ENCODE measurements at places on chromosomes 16 and 17.

GRCh38 chr16:17068524-17068923 lies 402.2 kb downstream of the XYLT1 start:
- DNase-seq, result no peak

DNA sequence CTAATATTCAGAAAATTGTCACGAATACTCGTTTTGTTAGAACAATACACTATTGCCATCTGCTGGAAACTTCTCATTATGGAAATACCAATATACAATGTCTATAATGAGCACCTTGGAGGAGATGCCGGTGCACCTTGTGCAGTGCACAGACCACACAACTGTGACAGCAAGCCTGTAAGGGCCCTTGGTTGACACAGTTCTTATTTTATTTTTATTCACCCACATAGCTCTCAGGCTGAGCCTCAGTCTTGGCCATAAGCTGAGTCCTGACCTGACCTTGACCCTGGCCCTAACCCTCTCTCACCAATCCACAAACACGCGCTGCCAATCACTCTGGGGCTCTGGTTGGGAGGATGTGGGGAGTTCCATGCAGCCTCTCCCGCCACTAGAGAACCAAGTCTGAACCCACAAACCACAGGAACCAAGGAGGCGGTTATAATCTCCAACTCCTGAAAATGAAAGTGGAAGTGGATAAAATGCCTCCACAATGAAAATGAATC lies 7.6 kb downstream of the AIPL1 start:
- no peak for DNase-seq

- no peak for DNase-seq
Measured at GRCh38 chr16:3008690-3009037, 4.1 kb upstream of the CLDN9 start.

GRCh38 chr16:54932021-54932660 lies 1.5 kb downstream of the IRX5 start:
- no peak for DNase-seq

- no peak for DNase-seq
Measured at GRCh38 chr16:82753821-82754220, 127.1 kb downstream of the CDH13 start.

GRCh38 chr17:48618256-48618896 lies 3.3 kb upstream of the HOXB8 start:
- DNase-seq, result peak; percentile 95

GRCh38 chr17:51442088-51442865 lies 181.9 kb downstream of the UTP18 start:
- DNase-seq, result no peak

GRCh38 chr16:57867000-57867561 lies 64.8 kb upstream of the KIFC3 start:
- DNase-seq, result no peak

GRCh38 chr17:22517716-22518115 lies 825.4 kb downstream of the KCNJ18 start:
- DNase-seq, result no peak

- no peak for DNase-seq
Measured at GRCh38 chr17:48611213-48611612, 396 bp upstream of the HOXB7 start.

DNA sequence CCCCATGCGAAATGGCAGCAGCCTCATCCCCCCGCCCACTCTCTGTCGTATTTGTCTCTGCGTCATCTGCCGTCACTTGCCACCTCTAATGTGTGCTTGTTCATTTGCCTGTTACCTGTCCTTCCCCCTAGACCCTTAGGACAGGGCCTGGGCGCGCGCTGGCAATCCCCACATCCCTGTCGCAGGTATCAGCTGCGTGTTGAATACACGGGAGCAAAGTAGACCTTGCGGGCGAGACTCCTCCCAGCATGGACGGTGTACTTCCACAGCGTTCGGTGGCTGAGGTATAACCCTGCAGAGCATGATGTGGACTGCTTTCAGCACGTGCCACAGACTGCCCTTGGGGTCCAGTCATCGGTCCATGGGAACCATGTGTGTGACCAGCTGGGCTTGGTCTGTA lies 170.1 kb upstream of the CHMP6 start:
- DNase-seq, result no peak

- no peak for DNase-seq
Measured at GRCh38 chr17:15999974-16000827, 577 bp downstream of the TTC19 start.

GRCh38 chr16:70254965-70255286 lies 3.2 kb upstream of the EXOSC6 start:
- DNase-seq, result no peak

GRCh38 chr16:79483336-79483735 lies 117.2 kb downstream of the MAF start:
- DNase-seq, result no peak

- no peak for DNase-seq
Measured at GRCh38 chr17:5354886-5355415, 64.5 kb downstream of the NUP88 start.

GRCh38 chr16:16007743-16008111 lies 58.3 kb downstream of the ABCC1 start:
- no peak for DNase-seq

GRCh38 chr16:57299009-57299718 lies 14.7 kb upstream of the PLLP start:
- no peak for DNase-seq

- DNase-seq, result peak; percentile 92
Measured at GRCh38 chr16:11780991-11781680, 15.9 kb downstream of the ZC3H7A start.

DNA sequence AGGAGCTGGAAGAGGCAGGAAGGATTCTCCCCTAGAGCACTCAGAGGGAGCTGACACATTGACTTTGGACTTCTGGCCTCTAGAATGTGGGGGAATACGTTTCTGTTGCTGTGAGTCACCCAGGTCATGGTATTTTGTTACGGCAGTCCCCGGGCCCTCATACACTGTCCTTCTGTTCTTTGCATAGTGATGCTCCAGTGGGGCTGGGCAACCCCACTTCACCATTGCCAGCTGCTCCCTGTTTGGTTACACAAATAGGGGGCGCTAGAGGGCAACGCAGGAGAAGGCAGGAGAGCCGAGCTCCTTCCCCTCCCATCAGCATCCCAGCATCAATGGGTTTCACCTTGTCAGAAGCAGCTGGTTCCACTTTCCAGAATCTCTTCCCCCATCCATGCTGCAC lies 257.7 kb upstream of the FOXF1 start:
- peak; percentile 22 for DNase-seq

DNA sequence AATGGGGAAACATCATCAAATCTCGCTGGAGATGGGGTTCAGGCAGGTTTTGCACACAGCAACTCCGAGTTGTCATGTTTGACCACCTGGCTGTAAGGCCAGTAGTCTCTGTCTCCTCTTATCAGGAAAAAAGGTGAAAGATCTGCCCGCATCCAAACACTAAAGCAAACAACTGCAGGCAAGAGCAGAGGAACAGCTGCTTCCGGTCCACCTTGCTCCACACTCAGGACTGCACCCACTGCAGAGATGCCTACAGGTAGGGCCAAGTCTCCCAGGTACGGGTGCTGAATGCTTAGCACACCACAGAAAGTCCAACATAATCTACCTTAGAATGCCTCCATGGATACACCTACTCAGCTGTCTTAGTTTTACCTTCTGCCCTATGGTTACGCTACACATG lies 7.3 kb downstream of the TEX2 start:
- DNase-seq, result no peak

GRCh38 chr17:8190506-8190905 lies 526 bp upstream of the BORCS6 start:
- DNase-seq, result no peak

GRCh38 chr16:87491522-87492290 lies 1.1 kb downstream of the ZCCHC14 start:
- DNase-seq, result no peak

GRCh38 chr17:28763804-28764266 lies 20.0 kb downstream of the TRAF4 start:
- DNase-seq, result peak; percentile 70

- DNase-seq, result peak; percentile 38
Measured at GRCh38 chr17:353213-353837, 718 bp upstream of the RPH3AL start.

GRCh38 chr17:76204277-76204676 lies 36.0 kb downstream of the RNF157 start:
- no peak for DNase-seq

- peak; percentile 65 for DNase-seq
Measured at GRCh38 chr17:76681222-76682137, 29.3 kb downstream of the MXRA7 start.

DNA sequence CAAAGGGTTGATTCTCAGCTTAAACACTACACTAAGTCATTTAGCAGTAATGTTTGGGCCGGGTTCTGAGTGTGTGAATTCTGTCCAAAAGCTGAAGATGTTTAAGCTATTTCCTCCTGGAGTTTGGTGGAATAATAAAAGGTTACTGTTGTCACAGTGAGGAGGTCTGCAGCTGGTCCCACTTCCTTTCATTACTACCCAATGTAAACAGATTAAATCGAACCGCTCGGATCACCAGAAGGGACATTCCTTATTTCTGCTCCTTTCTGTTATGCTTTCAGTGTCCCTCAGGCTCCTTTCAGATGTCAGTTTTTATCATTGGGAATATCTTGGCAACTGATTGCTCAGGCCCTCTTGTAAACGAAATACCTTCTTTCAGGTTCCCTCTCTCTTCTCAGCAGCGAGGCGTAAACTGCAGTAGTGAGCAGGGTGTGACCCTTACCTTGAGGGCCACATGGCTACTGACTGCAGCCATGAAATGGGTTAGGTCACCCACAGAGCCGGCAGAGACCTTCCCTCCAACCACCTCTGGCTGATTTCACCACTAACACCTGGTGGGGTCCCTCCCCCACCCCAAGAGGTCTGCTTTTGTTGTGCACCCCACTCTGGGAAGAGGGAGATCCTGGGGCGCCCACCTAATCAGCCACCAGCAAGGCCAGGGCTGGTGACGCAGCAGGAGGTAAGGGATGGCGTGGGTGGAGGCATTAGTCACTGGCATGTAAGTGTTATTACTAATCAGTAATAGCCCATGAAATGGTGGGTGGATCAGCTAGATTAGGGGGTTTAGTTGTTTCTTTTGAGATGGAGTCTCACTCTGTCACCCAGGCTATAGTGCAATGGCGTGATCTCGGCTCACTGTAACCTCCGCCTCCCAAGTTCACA lies 117.6 kb downstream of the VPS53 start:
- DNase-seq, result peak; percentile 27

- DNase-seq, result no peak
Measured at GRCh38 chr16:49022351-49022963, 259.2 kb downstream of the CBLN1 start.

DNA sequence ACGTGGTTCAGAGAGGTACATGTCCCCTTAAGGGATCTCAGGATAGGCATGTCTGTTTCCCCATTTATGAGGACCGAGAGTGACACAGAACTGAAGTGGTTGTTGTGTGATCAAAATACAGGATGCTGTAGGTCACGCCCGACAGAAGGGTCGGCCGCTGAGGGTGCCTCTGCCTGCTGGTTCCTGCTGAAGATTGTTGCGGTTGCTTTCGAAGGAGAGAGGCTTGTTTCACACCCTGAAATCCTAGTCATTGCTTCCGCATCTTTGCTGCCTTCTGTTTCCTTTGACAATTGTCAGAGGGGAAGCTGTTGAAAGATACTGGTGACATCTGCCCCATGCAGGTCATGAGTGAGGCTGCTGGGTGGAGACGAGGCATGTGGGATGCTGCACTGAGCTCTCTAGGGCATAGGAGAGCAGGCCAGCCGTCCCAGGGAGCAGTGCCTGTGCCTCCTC lies 3.8 kb upstream of the NAT9 start:
- DNase-seq, result peak; percentile 36

GRCh38 chr16:80440667-80441066 lies 100.1 kb upstream of the DYNLRB2 start:
- DNase-seq, result no peak

GRCh38 chr16:51755039-51755501 lies 604.0 kb upstream of the SALL1 start:
- DNase-seq, result no peak

- DNase-seq, result no peak
Measured at GRCh38 chr16:6804461-6804860, 528.2 kb upstream of the RBFOX1 start.

- DNase-seq, result peak; percentile 49
Measured at GRCh38 chr16:2194852-2195321, 1.5 kb downstream of the CASKIN1 start.

DNA sequence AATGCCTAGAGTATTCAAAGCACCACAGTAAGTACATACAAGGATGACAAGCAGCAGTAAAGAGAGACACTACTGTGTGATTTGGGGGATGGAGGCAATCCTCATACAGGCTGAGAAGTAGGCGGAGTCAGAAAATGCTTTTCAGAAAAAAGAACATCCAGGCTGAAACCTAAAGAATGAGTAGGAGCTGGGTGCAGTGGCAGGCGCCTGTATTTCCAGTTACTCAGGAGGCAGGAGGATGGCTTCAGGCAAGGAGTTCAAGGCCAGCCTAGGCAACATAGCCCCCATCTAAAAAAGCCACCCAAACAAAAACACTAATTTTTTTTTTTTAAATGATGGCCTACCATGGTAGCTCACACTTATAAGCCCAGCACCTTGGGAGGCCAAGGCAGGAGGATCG lies 10.3 kb downstream of the KANSL1 start:
- DNase-seq, result no peak

- no peak for DNase-seq
Measured at GRCh38 chr16:49874613-49875237, 18.8 kb upstream of the ZNF423 start.

DNA sequence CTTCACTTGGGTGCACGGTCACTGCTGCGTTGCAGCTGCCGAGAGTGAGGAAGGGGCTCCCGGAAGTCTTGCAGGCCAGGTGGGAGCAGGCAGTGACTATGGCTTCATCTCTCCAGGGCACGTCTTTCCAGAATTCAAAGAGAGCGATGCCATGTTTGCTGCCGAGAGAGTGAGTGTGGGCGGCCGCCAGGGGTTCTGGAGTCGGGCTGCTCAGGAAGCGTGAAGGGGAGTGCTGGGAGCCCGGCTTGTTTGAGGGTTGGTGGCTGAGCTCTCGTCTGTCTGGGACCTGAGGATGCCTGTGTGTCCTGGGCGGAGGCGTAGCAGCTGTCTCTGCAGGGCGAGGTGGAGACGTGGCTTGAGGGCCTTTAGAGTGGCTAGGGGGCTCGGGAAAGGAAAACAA lies 6.3 kb downstream of the HGS start:
- DNase-seq, result no peak

DNA sequence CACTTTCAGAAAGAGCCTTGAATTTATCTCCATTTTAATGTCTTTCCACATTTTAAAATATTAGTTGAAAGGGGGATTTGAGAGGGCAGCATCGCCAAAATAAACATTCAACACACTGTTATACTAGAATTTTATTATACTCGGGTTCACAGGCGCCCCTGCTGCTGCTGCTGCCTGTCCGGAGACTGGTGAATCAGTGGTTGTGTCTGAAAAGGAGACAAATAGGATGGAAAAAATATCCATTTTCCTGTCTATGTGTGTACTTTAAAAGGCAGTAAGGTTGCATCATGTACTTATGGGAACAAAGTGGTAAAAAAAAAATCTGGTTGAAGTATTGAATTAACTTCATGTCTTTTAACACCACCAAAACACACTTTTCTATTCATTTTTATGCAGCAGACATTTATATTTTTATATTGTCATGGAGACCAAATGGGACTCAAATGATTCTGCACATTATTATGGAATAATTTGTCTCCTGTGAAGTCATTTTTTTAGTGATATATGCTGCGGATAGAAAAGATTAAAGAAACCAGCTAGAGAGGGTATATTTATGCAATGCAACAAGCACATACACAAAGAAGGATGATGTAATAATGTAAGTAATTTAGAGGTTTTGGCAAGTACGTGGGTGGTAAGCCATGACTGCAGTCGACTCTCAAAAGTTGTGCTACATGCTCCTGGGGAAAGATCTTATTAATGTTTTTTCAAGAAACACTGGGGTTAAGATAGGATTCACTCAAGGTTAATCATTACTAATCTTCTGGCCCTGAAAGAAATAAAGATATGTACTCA lies 759.0 kb upstream of the SOX9 start:
- DNase-seq, result no peak

GRCh38 chr17:78678222-78678557 lies 101.0 kb upstream of the DNAH17 start:
- DNase-seq, result no peak
